ENCODE measurements at places on chromosomes 16 and 17. TPM values are rescaled to one million over a fixed set of nuclear protein-coding genes. Genes with fewer than 3 reads are reported as not detected.

Gene CDRT15
- total RNA-seq: not detected

DNA sequence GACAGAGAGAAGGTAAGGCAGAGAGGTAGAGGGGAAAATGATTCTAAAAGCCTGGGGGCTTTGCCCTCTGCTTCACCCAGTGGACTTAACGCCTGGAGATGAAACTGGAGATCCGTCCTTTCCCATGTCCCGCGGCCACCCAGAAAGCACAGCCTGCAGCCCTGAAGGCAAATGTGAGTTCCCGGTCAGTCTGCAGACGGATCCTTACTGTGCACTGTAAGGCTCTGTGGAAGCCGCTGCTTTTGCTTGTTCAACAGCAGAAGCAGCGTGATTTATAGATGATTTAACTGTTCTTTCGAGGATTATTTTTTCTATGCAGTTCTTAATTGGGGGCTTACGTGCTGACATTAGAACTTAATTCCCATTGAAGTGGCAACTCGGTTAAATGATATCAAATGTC, 290.4 kb downstream of the FOXL1 start:
- no peak for DNase-seq

- no peak for DNase-seq
Observed at GRCh38 chr17:60090417-60090816, 11.7 kb upstream of the HEATR6 start.

- no peak for DNase-seq
Observed at GRCh38 chr17:4678448-4679026, 25.4 kb downstream of the PELP1 start.

GRCh38 chr16:47694543-47694942, 233.4 kb downstream of the PHKB start:
- no peak for DNase-seq

All from glutamatergic neuron (in vitro differentiated cells).